ENCODE measurements at places on chromosomes 7 and 10.

DNA sequence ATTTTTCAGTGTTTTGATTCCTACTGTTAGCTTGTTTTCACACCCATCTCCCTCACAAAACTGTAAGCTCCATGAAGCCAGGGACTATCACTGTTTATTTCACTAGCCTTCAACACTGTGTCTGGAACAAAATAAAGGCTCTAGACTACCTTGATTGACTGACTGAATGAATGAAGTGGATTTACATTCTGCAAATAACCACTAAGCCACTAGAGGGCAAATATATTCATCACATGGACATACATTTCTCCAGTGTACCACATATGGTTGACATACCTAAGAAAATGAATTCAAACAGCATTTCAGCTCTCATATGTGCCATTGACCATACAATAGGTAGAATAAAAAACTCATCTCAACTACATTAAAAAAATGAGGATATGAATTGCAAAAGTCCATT, 185.9 kb downstream of the RAB11FIP2 start:
- DNase-seq = no peak

DNA sequence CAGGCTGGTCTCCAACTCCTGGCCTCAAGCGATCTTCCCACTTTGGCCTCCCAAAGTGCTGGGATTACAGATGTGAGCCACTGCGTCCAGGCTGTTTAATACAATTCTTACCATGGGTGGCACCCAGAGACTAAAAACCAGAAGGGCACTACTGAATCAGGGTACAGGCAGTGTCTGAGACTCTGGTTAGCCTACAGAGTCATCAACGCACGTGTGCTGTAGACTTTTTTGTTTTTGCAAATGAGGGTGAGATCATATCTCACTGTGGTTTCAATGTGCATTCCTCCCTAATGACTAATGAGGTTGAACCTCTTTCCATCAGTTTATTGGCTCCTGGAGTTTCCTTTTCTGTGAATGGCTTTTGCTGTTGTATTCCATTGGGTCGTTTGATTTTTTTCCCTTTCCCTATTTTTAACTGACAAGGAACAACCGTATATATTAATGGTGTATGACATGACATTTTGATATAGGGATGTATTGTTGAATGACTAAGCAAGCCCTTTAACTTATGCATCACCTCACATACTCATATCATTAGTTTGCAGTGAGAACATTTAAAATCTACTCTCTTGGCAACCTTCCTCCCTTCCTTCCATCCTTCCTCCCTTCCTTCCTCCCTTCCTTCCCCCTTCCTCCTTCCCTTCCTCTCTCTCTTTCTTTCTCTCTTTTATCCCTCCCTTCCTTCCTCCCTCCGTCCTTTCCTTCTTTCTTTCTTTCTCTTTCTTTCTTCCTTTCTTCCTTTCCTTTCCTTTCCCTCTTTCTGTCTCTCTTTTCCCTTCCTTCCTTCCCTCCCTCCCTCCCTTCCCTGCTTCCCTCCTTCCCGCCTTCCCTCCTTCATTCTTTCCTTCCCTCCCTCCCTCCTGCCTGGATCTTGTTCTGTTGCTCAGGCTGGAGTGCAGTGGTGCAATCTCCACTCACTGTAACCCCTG, 9.3 kb upstream of the TMEM270 start:
- peak; percentile 22 for DNase-seq

- DNase-seq = no peak
Observed at GRCh38 chr7:132377703-132378584, 198.3 kb downstream of the PLXNA4 start.

- no peak for DNase-seq
Observed at GRCh38 chr10:112874982-112875381, 75.1 kb upstream of the TCF7L2 start.

DNA sequence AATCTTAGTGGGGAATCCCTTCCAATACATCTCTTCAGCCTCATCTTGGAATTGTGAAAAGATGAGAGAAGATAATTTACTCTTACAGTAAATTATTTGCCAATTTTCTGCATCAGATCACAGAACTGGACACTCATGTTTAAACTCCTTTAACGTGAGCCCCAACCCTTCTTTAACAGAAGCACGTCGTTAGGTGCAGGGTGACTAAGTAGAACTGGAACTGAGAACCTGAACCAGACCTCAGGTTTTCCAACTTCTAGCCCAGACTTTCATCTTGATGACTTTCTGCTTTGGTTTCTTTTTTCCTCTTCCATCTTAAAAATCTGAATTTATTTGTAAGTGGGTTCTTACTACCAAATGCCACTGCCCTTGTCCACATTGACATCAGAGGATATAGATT, 57.2 kb upstream of the LYZL2 start:
- DNase-seq = no peak

DNA sequence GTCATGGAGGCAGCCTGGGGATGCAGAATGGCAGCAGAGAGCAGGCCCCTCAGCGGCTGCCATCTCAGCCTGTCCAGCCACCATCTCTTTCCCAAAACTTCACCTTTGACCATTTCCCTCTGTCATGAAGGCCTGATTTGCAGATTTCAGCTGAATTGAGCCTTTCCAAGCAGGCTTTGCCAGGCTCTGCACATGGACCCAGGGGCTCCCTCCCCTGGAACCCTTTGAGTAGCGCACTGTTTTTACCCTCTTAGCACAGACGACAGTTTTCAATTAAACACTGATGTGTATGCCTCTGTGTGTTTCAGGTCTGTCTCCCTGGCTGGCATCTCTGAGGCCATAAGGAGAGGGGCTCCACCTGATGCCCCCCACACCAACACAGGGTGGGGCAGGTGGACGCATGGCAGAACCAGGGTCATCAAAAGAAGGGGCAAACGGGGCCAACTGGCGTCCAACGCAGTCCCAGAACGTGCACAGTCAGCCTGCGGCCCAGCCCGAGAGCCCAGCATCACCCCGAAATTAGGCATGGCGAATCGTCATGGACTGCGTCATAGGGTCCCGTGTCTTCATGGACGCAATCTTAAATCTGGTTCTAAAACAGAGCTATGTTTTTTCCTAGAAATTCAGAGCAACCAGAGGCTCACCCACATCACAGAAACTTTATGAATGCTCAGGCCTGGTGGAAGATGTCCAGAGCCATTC, 185.0 kb upstream of the TCERG1L start:
- no peak for DNase-seq

DNA sequence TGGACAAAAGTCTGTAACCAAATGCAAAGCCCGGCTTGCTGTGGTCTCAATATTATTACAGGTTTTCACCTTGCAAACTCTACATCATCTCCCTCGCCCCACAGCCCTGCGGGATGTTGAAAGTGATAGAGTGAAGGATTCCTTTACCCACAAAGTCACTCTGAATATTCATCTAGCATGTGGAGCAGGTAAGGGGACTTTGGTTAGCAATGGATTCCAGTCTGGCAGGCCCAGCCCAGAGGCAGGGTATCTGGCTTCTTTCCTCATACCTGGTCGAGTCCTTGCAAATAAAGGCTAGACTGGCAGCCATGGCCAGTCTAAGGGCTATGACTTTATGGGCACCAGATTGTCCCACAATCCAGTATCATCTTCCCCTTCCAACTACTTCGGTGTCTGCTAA, 3.2 kb downstream of the TAS2R40 start:
- DNase-seq = no peak

GRCh38 chr7:34523226-34523918, 134.6 kb upstream of the NPSR1 start:
- DNase-seq = no peak

DNA sequence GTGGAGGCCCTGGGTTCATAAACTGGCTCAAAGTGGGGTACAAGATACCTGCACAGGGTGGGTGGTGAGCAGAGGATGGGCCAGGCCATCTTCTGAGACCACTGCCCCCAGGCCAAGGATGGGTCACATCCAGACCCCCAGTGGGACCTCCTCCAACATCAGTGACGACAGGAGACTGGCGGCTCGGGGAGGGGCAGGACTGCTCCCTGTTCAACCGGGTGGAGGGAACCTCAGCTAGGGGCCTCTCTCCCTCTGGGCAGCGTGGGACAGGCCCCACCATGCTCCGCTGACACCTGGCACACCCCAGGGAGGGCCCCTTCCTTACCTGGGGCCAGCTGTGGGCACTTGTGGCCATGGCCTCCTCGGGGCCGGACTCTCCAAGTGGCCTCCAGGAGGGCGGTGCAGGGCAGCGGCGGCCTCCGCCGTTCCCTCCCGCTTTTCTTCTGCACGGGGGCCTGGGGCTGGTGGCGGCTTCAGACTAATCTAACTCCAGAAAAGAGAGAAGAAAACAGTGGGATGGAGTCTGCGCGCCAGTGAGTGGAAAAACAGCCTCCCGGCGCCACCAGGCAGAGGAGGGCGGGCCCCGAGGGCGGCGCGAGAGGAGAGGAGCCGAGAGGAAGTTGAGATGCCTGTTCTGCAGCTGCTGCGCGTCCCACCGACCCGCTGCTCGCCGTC, at the start of gene CALHM2:
Gene CALHM2, minus strand, starts transcription at position 540 of the 675 bp plus-strand sequence. CDS start 2,429 bp downstream, outside the sequence.
- peak; percentile 53 for DNase-seq

GRCh38 chr7:139572704-139573385, 49.4 kb downstream of the CLEC2L start:
- DNase-seq = no peak

DNA sequence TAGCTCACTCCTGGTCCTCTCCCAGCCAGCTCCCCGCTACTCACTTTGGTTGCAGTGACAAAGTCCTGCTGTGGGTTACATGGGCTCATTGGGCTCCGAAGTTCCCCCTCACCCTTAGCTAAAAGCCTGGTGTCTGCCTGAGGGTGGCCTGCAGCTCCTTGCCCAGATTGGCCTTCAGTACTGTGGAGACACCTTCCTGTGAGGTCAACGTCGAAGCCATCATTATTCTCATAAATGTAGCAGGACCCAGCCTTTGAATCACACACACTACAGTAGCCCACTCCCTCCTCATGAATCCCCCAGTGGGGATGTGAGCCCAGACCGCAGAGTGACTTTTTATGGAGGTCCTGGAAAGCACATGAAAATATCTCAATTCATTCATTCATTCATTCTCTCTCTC, 10.5 kb downstream of the MBL2 start:
- no peak for DNase-seq

DNA sequence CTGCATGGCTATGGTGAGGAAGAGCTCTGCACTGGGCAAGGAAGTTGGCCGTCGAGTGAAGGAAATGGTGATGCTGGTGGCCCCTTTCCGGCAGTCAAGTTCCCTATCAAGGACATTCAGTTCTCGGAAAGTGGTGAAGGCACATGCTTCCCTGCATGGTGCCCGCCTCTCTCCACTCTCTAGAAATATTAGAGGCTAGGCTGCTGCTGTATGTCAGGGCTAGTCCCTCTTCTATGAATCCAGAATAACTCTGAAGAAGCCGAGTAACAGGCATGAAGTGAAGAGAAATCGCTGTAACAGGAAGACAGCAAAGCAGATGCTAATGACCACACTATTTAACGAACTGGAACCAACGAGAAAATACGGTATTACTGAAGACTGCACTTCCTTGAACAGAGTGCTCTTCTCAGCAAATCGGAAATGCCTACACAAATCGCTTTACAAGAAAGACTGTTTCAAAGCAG, 5.4 kb downstream of the IDI1 start:
- peak; percentile 27 for DNase-seq

GRCh38 chr7:2635810-2636701, 4.3 kb downstream of the TTYH3 start:
- DNase-seq = no peak

GRCh38 chr7:101650579-101651081, 21.5 kb upstream of the MYL10 start:
- no peak for DNase-seq

DNA sequence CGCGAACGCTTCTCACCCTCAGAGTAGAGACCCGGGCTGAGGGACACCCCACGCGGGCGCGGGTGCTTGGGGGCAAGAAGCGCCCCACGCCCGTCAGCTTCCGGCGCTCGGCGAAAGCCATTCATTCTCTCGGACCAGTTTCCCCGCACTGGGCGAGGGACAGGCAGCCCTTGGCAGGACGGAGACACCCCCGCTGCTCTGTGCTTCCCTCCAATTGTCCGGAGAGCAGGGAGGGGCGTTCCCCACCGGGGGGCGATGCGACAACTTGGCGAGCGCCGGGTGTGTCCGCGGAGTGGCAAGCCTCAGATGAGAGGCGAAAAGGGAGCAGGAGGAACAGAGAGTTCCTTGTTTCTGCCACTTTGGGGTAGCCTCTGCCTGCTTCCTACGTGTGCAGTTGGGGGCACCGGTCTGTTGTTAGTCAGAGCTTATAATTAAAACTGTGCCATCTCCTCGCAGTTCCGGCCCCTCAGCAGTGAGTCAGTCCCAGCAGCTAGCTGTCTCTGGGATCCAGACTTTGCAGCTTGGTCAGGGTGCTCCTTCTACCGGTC, 1.7 kb downstream of the GPR158 start:
- DNase-seq = no peak

GRCh38 chr10:77400033-77400432, 237.6 kb downstream of the KCNMA1 start:
- DNase-seq = no peak

DNA sequence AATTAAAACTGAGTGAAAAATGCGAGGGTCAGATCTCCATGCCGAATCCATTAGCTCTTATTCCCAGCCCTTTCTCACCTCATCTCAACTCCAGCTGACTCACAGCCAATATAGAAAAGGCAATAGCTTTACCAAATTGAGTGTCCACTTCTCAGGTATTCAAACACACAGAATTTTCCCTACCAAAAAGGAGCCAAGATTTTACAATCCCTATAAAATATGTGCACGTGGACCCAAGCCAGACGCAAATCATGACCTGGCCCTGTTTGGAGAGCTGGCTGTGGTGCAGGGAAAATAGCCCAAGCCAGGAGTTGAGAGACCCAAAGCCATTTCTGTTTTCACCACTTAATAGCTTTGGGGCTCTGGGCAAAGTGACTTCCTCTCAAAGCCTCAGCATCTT, 379.7 kb upstream of the AUTS2 start:
- DNase-seq = no peak

DNA sequence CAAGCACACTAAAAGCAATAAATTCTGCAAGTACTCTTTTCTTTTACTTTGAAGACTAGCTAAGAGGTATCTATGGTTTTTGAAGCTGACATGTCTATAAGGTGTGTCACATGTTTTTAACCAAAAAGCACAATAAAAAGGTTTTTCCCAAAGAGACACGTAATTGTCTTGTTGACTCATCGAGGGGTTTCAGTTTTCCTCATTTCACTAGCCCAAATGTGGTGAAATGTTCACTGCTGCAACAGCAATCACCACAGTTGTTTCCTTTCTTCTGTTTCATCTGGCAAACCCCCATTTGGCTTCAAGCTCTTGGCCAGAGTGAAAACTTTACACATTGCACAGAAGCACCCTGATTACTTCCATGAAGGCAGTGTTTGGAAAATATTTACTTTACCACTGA, 3.8 kb upstream of the HOXA4 start:
- DNase-seq = no peak

DNA sequence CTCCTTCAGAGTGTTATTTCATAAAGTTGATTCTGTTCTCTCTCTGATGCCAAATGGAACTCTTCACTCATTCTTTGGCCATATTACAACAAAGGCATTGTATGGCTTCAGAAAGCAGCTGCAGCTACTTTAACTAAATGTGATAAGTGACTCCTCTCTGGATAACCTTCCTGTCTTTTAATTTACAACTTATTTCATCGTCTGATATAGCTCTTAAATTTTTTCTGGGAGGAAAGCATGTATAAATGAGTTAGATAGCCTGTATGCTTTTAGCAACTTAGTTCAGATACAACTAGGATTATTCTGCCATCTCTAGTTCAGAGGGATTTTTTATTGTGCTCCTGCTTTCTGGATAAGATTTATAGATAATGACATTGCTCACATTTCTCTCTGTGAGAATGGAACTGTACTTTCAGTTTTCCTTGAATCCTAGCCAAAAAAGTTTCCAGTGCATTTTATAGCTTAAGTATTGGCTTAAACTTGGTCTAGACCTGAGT, 57.5 kb downstream of the KLHDC10 start:
- no peak for DNase-seq

- DNase-seq = no peak
Observed at GRCh38 chr10:3987143-3987974, 202.3 kb upstream of the KLF6 start.

GRCh38 chr7:69775231-69775771, 177.0 kb downstream of the AUTS2 start:
- no peak for DNase-seq
